ENCODE measurements at places on chromosomes 6 and 20. TPM values are rescaled to one million over a fixed set of nuclear protein-coding genes. Genes with fewer than 3 reads are reported as not detected.

Gene HFE
- 3.0 TPM for total RNA-seq

GRCh38 chr20:38426006-38426897 lies 8.9 kb downstream of the SNHG17 start:
- no peak overlapping the region for H3K4me3 ChIP-seq
- no peak for DNase-seq
- peaks cover 75% of the 10 kb centered on the region for H3K36me3 ChIP-seq
- H3K27ac ChIP-seq = no peak overlapping the region
- no peaks in the 10 kb centered on the region for H3K27me3 ChIP-seq

- no peak overlapping the region for H3K4me3 ChIP-seq
- peaks cover 17% of the 10 kb centered on the region for H3K36me3 ChIP-seq
- DNase-seq = no peak
- H3K27me3 ChIP-seq = no peaks in the 10 kb centered on the region
- H3K4me1 ChIP-seq = no peaks in the 10 kb centered on the region
Measured at GRCh38 chr6:80144753-80145315, 38.4 kb downstream of the BCKDHB start.

- no peak for DNase-seq
- peaks cover 18% of the 10 kb centered on the region for H3K36me3 ChIP-seq
- H3K4me1 ChIP-seq = peaks cover 22% of the 10 kb centered on the region
- H3K27me3 ChIP-seq = no peaks in the 10 kb centered on the region
- no peak overlapping the region for H3K4me3 ChIP-seq
Measured at GRCh38 chr6:38688579-38689087, 14.3 kb downstream of the GLO1 start.

- DNase-seq = no peak
- no peak overlapping the region for H3K4me3 ChIP-seq
- H3K27me3 ChIP-seq = no peaks in the 10 kb centered on the region
Measured at GRCh38 chr6:158244373-158244772, 67.9 kb upstream of the TULP4 start.

DNA sequence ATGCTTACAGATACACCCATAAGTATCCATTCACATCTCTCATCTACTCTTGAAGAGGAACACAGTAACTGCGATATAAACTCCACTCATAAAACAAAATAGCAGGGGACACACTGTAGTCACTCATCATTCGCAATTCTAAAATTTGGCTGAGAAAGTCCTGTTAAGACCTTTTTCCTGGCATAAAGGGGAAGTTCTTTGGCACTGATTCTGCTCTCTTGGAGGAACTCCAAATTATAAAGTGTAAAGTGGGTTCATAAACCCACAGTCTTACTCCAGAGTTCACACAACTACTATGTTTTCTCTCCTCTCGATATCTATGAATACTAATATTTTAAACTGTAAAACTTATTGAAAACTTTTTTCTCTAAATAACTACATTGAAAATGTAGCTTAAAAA lies 80.6 kb downstream of the ADGB start:
- H3K36me3 ChIP-seq = no peaks in the 10 kb centered on the region
- no peak overlapping the region for H3K4me3 ChIP-seq
- H3K27me3 ChIP-seq = no peaks in the 10 kb centered on the region

GRCh38 chr6:5567352-5567751 lies 306.0 kb downstream of the FARS2 start:
- no peak overlapping the region for H3K27ac ChIP-seq
- H3K27me3 ChIP-seq = no peaks in the 10 kb centered on the region
- peaks cover 7% of the 10 kb centered on the region for H3K4me1 ChIP-seq
- DNase-seq = no peak
- H3K4me3 ChIP-seq = no peak overlapping the region
- H3K36me3 ChIP-seq = peaks cover 7% of the 10 kb centered on the region
